ENCODE measurements at places on chromosomes 2 and 18. TPM values are rescaled to one million over a fixed set of nuclear protein-coding genes. Genes with fewer than 3 reads are reported as not detected.

GRCh38 chr2:131146231-131146630 lies 41.1 kb downstream of the PLEKHB2 start:
- no peak for DNase-seq

DNA sequence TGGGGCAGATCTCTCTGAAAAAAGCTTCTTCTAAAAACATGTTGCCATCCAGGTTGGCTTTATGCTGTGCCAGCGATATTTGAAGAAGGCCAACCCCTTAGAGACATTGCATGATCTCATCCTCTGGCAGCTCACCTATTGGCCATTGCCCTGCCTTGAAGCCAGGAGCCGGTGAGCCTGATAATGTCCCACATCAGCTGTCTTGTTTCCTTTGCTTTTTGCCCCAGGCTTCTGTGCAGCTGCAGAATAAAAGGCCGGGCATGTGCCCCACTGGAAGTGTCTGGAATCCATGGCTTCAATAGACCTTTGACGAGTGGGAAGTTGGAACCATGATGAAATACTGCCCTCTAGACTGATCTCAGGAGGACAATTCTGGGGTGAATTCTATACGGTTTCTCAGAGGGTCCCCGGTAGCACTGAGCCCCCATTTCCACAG lies 523.5 kb upstream of the ZEB2 start:
- DNase-seq: no peak

DNA sequence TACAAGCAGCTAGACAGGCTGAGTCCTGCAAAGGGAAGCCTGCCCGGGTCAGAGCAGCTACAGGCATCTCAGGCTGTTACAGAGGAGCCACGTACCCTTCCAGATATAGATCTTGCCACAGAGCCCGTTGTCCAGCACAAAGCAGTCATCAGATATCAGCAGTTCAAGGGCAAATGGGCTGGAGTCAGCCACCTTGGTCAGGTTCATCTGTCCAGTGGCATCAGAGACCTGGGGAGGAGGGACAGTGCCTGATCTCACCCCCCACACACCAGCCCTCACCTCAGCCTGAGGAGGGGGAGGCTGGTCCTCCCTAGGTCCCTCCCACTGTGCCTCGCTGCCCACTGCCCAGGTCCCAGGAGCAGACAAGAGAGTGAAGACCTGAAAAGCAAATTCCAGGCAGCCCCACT lies 12.2 kb downstream of the CAPG start:
- DNase-seq: no peak

CXCR4 gene
- 30.5 TPM for total RNA-seq

NT5C1B gene
- not detected for total RNA-seq

DNA sequence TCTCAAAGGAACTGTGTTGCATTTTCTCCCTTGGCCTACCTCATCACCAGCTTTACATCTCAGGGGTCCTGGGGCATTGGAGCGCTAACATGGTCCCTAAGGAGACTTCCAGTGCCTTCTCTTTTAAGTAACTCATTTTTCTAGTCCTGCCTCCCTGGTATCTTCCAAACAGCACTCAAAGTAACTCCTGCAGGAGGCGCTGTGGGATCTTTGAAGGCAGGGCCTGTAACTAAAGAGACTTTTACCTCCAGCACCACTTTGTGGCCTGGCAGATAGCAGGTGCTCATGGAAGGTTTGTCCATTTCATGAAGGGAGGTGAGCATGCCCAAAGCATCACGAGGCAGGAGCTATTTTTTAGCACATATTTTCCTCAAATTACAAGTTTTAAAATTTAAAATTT lies 411.0 kb upstream of the GYPC start:
- no peak for DNase-seq

DTNB gene
- 7.4 TPM for total RNA-seq

DNA sequence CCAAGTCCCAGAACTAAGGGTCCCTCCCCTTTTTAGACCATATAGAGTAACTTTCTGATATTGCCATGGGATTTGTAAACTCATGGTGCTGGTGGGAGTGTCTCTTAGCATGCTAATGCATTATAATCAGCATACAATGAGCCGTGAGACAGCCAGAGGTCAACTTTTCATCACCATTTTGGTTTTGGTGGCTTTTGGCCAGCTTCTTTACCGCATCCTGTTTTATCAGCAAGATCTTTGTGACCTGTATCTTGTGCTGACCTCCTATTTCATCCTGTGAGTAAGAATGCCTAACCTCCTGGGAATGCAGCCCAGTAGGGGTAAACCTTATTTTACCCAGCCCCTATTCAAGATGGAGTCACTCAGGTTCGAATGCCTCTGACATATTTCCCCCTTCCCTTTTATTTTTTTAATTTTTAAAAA lies 148.2 kb downstream of the PHLPP1 start:
- DNase-seq: no peak

GRCh38 chr2:40511661-40512213 lies 59.8 kb upstream of the SLC8A1 start:
- peak; percentile 37 for DNase-seq

- no peak for DNase-seq
Observed at GRCh38 chr2:86300496-86300895, 36.9 kb downstream of the REEP1 start.

DNA sequence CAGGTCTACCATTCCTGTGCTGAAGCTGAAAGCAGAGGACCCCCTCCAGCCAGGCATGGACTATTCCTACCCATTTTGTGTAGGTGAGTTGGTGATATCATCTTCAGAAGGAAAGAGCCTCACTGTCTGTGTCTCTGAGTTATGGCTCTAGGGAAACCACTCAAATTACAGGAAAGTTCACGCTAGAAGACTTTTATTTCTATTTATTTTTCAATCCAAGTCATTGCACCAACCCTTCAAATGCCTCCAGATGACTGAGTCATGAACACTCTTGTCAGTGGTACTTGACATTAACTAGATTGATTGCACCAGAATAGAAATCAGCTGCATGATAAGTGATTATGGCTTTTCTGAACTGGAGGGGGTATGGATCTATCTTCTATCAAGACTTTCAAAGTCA lies 338.4 kb downstream of the MBD2 start:
- no peak for DNase-seq

DNA sequence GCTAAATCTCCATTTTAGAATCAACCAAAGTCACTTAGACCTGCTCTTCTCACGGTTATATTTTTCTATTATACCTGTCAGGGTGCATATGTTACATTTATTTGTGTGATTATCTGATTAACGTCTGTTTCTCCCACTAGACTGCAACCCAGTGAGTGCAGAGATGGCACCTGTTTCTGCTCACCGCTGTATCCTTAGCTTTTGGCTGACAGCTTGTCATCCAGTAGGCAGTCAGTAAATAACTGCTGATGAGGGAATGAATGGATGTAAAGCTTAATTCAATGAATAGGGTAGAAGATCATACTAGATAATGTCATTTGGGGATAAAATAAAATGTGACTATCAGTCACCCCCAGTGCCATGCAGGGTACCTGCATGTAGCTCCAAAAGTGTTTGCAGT lies 6.9 kb upstream of the CHRNA1 start:
- no peak for DNase-seq

DNA sequence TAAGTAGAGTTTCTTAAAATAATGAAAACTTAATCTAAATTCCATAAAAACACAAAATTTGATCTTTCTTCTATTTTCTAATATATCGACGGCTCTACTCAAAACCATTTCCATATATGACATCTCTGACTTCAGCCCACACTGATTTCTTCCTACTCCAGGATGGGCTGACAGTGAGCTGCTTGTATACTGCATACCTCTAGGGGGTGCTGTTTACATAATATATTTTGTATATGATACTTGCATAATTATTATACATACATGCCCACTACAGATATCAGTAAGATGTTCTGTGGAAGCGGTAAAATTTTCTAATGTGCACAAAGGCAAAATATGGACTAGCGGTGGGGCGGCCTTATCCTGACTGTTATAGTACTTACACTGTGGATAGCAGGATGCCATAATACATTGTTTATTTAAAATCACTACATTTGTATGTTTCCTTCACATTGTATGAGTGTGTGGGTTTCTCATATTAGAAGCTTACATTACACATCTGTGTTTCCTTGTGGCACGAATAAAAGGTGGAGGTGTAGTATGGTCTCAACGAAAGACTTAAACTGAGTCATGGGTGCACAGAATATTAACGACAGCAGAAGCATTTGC lies 66.1 kb upstream of the NXPH2 start:
- no peak for DNase-seq

GRCh38 chr2:675051-675450 lies 2.2 kb downstream of the TMEM18 start:
- DNase-seq: no peak

- no peak for DNase-seq
Observed at GRCh38 chr2:77629539-77629938, 107.4 kb upstream of the LRRTM4 start.

DNA sequence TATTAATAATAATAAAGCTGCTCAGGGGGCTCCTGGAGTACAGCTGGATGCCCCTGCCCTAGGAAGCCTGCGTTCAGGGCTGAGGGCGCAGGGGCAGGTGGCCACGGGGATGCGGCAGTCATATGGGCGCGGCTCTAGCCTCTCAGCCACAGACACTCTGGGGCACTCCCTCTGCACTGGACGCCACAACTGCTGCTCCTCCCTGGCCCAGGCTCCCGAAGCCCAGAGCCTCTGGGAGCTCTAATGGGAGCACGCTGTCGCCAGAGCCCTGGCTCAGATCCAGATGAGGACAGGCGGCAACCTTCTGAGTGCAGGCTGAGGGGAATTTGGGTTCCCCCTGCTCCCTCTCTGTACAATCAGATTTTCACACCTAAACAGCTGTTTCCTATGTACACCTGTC lies 93.6 kb downstream of the MTCL1 start:
- DNase-seq: no peak

- DNase-seq: no peak
Observed at GRCh38 chr2:240236217-240237111, 96.0 kb upstream of the OTOS start.

Measured in pulmonary artery endothelial cell (primary cell).